ENCODE measurements at places on chromosomes 2 and 18.

DNA sequence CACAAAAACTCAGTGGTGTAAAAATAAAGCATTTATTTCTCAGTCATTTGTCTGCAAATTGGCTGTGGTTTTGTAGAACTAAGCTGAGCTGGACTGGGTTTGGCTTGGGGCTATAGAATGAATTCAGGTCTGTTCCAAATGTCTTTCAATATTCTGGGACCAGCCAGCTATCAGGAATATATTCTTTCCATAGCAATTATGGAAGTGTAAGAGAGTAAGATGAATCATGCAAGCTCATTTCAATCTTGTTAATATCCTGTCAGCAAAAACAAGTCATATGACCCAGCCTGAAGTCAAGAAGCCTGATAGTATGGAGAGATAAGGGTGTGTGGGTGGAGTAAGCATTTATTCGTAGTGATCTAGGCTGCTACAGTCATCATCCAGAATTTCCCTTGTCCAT lies 481.0 kb upstream of the CDH2 start:
- DNase-seq, result no peak

DNA sequence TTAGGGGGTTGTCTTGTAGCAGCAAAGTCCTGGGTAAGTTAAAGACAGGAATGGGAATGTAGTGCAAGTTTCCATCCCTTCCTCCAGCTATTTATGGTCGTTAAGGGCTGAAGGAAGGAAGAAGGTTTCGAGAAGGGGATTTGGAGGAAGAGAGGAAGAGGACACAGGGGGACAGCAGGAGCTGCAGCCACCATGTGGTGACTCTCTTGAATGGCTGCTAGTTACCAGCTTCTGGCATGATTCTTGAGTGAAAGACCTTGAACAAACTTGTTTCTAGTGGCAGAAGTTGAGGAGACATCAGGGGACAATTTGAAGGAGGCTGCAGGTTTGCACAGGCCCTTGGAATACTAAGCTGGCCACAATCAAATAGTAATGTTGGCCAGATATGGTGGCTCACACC lies 116.6 kb downstream of the MTX2 start:
- no peak for DNase-seq

DNA sequence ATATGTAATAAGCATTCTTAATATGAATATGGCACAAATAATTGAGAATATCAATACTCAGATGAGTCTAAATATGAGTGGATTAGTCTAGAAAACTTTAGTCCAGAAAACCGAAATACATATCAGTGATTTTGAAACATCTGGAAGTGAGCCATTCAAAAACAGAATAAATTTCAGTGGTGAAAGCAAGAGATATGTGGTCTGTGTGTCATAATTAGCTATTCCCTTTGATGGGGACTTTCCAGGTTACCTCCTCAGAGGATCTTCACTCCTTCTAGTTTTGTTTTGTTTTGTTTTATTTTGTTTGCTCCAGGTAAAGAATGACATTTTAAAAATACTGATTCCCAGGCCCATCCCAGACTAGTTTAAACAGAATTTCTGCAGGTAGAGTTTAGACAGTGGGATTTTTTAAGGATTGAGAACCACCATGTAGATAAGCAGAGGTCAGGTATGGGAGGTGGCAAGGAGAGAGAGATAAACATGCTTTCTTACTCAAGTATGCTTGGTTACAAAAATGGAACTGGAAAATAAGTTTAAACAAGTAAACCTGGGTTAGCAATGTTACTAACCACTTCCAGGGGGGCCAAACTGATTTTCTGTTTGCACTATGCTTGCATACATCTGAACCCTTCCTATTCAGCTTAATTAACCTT lies 70.7 kb downstream of the NABP1 start:
- no peak for DNase-seq

DNA sequence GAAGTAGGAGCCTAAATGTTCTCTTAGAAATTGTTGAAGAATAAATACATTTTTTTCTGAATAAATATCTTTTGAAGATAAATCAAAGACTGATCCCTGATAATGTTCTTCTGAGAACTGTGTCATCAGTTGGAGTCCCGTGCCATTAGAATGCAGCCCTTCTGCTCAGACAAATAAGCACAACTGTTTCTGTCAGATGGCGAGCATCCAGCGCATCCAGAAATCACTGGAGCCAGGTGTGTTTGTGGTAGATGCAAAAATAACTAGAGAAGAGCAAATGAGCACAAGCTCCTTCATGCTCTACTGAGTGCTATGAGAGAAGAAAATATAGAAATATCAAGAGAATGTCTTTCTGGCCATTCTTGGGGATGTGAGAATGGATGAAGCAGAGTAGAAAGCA lies 573.7 kb downstream of the THSD7B start:
- DNase-seq, result no peak

- no peak for DNase-seq
Observed at GRCh38 chr2:8584174-8585066, 97.4 kb upstream of the ID2 start.

GRCh38 chr18:25169701-25170100 lies 182.3 kb downstream of the ZNF521 start:
- no peak for DNase-seq

- DNase-seq, result no peak
Observed at GRCh38 chr2:79817288-79817687, 304.4 kb downstream of the CTNNA2 start.

- no peak for DNase-seq
Observed at GRCh38 chr2:215653344-215654030, 217.6 kb upstream of the FN1 start.

DNA sequence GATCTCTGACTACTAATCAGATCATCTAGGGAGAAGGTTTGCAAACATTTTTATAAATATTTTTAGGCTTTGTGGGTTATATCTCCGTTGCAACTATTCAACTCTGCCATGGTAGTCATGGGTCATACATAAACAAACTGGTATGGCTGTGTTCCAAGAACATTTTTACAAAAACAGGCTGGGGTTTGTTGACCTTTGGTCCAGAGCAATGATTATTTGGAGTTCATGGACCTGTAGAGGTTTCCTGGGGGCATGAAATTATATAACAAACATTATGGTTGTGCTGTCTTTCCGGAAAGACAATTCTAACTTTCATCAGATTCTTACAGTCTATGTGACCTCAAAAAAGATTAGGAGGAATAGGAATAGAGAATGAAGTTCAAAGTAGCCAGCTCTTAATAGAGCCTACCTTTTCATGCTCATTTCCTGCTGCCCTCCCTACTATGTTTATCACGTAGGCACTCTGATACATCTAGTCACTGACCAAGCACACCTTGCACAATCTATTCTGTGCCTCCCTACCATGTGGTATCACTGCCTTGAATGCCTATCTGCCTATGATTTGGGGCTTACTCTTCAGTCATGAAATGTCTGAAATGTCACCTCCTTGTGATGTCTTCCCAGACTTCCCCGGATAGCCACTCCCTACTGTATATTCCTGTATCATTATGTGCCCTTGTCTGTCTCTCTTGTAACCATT lies 102.4 kb upstream of the SCN1A start:
- DNase-seq, result no peak

GRCh38 chr2:54864727-54865126 lies 141.3 kb downstream of the EML6 start:
- DNase-seq, result no peak

- DNase-seq, result no peak
Observed at GRCh38 chr2:240230291-240230931, 90.0 kb upstream of the OTOS start.

GRCh38 chr2:95328358-95329125 lies 31.4 kb downstream of the KCNIP3 start:
- no peak for DNase-seq

DNA sequence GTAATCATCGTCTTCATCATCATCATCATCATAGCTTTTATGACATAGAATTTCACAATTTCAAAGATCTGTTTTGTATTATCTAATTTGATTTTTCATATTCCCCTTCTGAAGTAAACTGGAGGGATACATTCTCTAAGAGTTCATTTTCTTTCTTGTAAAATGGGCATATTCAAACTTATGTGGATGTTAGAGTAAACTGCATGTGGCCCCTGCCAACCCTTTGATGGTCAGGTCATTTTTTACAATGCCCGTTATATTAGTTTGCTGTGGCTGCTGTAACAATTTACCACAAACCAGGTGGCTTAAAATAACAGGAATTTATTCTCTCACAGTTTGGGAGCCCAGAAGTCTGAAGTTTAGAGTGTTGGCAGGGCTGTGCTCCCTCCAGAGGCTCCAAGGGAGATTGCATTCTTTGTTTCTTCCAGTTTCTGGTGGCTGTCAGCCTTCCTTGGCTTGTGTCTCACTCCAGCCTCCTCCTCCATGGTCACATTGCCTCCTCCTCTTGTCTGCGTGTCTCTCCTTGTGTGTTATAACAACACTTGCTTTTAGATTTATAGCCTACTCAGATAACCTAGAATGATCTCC lies 127.5 kb upstream of the MMADHC start:
- DNase-seq, result no peak

DNA sequence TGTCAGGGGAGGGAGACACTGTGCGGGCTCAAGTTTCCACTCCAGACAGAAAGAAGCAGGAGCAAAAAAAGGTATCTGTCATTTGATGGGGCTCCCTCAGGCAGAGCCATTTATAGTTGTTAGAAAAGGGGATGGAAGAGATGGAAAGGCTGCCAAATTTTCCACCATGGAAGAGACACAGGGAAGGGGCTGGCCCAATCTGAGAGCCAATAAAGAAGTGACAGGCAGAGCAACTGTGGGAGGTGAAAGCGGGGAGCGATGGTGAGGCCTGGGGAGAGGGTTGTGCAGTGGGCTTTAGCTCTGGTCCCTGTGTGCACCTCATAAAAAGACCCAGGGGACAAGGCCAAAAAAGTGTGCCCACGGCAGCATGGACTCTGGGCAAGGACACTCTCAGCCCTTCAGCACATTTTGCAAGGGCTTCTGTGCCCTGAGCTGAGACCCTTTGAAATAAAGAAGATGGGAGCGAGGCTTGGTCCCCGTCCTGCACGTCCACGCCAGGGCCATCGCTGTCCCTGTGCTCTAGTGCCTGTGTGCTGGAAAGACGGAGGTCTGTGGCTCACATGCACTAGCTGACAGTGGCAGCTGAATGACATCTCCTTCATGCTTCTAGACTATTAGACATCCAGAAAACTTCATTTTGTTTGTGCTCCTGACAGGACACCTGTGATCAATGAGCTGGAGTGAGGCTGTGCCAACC lies 456.7 kb upstream of the HS6ST1 start:
- DNase-seq, result no peak

DNA sequence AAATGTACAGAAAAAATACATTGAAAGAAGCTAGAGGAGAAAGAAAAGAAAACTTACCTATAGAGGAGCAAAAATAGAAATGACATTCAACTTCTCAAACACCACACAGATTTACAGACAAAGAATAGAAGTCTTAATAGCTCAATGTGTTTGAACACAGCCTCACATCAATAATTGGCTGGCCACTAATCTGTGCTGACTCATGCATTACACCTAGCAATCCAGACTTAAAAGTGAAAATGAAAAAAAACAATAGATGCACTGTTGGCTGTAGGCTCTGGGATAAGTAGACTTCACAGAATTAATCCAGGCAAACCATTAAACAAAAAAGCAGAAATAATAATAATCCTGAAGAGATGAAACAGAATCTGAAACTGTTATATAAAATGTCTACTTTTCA lies 961.3 kb upstream of the CELF4 start:
- no peak for DNase-seq

DNA sequence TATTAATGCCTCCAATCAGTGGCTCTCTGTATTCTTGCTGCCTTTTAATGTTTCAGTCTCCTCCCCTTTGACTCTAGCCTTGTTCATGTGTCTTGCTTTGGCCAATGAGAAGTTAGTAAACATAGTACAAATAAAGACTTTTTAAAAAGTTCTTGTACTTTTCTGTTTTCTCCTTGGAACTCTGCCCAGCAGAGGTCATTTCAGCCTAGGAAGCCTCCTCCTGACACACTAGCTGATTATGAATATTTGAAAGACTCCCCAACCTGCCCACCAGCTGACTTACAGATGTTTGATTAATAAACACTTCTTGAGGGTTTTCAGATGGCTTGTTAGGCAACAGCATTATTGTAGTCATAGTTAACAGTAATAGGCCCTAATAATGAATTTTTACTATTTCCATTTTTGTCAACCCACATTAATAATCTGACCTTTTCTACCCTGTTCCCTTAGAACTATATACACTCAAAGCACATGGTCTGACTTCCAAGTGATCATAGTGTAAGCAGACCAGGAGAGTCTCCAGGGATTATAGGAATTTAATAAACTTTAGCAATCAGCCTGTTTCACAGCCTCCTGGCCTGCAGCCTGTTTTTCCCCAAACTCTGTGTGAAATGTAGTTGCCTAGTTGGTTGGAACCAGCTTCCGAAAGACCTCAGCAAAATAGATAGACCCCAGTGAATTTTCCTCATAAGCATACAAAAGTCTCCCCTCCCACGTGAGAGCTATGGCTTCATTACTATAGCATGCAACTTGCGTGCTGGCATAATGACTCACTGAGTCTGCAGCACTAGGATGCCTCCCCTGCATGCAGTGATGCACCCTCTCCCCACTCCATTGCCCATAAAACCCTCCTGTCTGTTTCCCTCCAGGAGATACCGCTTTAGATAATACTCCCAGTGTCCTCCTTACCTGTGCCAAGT lies 670.7 kb upstream of the ZNF804A start:
- DNase-seq, result no peak
